ENCODE measurements at places on chromosomes 4 and X.

DNA sequence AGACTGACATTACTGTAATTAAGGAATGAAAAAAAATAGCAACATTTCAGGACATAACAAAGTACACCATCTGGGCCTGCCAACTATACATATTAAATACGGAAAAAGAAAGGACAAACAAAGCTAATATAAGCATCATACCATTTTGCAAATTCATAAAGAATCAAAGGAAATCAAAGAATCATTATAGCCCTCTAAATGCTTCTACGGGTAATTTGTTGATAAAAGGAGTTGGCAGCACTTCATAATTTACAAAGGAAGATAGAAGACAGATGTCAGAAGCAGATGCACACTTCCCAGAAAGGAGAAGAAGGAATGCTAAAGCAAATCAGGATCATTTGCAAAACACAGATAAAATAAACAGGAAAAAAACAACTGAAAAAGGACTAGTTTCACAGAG is 1757.3 kb downstream of the PCDH7 start:
- no peak for DNase-seq

- DNase-seq: no peak
Measured at GRCh38 chr4:26619784-26620183, 35.9 kb downstream of the TBC1D19 start.

- DNase-seq: no peak
Measured at GRCh38 chr4:17447675-17448298, 64.1 kb downstream of the QDPR start.

GRCh38 chr4:15717657-15718416 is 15.0 kb downstream of the BST1 start:
- DNase-seq: no peak

GRCh38 chrX:53494436-53494835 is 60.3 kb upstream of the HSD17B10 start:
- no peak for DNase-seq

DNA sequence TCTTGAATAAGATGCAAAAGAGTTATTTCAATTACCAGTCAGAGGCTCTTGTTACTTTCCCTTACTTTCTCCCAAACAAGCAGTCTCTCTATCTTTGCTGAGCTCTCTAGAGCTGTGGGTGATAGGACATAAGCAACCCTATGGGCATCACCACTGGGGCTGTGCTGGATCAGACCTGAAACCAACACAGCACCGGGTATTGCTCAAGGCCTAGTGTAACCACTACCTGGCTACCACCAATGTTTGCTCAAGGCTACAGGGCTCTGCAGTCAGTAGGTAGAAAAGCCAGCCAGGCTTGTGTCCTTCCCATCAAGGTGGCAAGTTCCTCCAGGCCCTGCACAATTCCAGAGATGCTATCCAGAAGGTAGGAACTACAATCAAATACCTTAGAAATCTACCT is 35.3 kb upstream of the AGTR2 start:
- no peak for DNase-seq

DNA sequence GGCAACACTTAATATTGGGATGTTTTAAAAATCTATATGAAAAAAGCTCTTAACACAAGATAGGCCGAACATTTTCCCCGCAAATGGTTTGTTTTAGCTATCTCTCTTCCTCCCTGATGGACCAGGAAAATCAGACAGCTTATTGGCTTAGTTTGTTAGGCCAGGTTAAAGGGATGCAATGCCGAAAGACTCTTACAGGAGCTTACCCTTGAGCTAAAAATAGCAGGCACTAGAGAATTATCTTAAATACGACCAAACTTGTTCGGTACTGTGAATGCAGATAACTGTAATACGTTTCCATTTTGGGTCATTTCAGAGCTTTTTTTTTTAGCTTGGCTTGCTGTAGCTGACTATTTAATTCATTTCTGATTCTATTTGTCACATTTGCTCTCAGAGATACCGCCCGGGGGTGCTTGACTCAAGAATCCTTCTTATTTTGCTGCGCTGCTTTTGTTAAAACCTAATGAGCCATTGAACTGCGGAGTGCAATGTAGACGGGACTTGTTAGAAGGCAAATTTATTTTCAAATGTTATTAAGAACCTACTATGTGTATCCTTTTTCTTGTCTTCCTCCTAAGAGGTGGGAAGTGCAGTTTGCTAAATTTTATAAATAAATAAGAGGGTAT is 23.3 kb downstream of the PPARGC1A start:
- DNase-seq: no peak
